ENCODE measurements at places on chromosomes 6 and 20.

- peak; percentile 19 for DNase-seq
Observed at GRCh38 chr20:1212607-1213396, 9.5 kb downstream of the C20orf202 start.

DNA sequence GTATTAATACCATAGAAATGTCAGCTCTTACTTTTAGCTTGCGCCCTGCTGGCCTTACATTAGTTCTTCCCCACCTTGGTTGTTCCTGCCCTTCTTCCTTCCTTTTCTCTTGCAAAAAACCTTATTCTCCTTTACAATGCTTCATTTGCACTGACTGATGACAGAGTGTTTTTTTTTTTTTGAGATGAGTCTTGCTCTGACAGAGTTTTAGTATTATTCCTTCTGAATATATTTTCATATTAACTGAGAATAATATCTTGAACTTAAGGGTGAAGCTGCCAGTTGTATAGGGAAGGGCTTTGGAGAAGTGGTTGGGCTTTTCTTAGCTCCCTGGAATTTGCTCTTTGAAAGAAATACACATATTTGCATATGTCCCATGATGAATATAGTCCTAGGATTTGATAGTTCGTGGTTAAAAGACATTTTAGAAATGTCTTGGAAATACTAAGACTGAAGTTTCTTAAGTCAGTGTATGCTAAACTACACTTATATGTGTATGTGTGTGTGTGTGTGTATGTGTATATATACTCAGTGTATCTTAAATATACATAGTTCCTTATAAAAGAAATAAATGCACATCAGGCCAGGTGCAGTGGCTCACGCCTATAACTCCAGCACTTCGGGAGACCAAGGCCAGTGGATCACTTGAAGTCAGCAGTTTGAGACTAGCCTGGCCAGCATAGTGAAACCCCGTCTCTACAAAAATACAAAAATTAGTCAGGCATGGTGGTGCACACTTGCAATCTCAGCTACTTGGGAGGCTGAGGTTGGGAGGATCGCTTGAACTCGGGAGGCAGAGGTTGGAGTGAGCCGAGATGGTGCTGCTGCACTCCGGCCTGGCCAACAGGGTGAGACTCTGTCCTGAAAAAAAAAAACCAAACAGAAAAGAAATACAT, 216.1 kb upstream of the MYLIP start:
- DNase-seq, result no peak

DNA sequence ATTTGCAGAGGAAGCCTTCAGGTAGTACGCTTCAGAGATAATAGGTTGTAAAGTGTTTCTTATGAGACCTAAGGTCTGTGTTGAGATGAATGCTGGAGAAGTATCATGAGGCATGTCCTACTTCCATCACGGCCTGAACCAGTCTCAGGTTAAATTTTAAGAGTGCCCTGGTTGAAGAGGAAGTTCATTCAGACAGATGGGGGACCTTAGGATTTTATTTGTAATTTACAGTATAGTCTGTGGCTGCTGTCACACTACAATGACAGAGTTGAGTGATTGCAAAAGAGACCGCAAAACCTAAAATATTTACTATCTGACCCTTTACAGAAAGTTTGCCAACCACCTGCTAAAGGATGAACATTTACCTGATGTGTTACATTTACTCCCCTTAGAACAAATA, 70.9 kb downstream of the UST start:
- no peak for DNase-seq

DNA sequence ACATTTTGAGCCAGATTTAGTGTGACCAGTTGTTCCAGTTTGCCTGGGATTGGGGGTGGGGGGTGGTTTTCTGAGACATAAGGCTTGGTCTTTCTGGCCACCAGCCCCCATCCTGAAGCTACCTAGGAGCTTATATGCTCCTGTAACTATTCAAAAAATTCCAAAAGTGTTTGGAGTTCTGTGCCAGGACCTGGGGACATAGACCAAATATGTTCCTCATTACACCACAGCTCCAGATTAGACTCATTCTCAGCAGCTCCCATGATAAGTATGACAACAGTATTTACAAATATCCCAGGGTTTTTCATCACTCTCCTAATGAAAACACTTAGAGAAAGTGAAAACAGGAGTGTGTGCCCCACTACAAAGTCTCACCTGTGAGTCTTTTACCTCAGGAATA, 37.8 kb upstream of the RNF144B start:
- no peak for DNase-seq

DNA sequence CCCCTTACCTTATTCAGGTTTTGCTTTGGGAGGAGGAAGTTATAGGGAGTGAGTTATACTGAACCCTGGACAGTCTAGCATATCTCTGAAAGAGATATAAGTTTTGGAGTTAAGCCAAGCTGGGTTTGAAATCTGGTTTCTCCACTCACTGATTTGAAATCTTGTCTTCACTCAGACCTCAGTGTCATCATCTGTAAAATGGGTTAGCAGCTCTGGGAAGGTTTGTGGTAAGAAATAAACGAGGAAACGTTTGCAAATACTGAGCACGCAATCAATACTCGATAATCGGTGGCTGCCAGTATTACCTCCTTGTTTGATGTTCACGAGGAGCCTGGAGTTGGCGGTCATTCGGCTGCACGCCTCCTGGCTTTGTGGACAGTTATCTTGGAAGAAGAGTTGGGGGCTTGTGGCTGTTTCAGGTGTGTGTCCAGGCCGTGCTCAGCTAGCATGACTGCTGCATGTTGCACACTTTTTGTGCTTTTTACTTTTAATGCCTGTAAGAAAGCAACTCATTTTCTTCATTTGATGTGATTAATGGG, 61.8 kb downstream of the PAX1 start:
- no peak for DNase-seq

- DNase-seq, result no peak
Observed at GRCh38 chr6:44128020-44128917, 915 bp downstream of the TMEM63B start.

GRCh38 chr20:25052255-25053194, 5.4 kb downstream of the ACSS1 start:
- DNase-seq, result no peak

- DNase-seq, result no peak
Observed at GRCh38 chr6:56708810-56709597, 66.3 kb upstream of the DST start.

DNA sequence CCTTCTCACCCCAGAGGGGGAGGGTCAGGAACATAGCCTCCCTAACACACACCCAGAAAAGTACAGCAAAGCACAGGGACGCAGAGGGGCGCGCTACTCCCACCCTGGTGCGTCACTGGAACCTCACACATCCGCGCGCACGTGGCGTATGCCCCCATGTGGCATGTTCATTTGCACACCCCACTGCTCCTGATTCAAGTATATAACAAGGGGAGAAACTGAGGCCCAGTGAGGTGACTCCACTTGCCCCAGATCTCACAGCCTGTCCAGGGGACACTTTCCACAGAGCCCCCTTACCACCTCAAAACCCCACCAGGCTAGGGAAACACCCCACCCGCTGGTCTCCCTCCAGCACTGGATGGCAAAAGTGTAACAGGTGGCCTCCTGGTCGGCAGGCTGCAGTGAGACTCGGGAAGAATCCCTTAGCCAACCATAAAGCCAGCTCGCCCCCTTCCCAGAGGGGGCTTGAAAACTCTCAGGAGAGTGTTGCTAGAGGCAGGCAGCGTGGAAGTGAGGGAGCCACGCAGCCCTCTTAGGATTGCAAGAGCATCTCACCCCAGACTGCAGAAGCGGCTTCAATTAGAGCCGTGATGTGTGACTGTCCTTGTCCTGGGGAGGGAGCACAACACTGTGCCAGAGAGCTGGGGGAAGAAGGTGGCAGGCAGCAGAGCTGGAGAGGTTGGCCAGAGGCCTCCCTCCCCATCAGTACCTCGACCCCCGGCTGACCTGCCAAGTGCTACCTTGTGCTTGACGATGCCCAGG, at the start of gene GRM4:
TSS of gene GRM4 (minus strand) at position 67 of the 762 bp plus-strand sequence. CDS start 12,591 bp downstream, outside the sequence.
- no peak for DNase-seq

DNA sequence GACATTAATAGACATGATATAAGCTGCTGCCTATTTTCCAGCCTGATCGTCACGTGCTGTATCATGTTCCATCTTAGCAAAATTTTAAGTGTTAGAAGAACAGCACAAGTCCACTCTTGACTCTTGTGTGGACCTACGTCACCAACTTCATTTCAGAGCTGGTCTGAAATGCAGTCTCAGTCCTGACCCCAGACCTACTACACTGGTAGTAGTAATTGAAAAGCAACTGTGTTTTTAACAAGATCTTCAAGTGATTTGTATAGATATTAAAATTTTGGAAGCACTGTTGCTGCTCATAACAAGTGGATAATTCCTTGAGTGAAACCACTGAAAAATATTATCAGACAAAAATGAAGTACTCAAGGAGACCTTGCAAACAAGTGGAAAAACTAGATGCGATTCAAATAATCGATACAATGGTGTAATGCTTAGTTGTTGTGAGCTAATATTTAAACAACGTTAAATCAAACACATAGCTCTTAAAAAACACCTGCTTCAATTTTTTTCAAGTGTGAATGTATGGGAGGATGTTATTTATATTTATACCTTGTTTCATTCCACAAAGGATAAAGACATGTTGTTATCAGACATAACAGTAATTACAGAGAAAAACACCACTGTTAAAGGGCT, 110.9 kb upstream of the JAG1 start:
- DNase-seq, result no peak

GRCh38 chr6:121582262-121582661, 146.8 kb downstream of the GJA1 start:
- no peak for DNase-seq

DNA sequence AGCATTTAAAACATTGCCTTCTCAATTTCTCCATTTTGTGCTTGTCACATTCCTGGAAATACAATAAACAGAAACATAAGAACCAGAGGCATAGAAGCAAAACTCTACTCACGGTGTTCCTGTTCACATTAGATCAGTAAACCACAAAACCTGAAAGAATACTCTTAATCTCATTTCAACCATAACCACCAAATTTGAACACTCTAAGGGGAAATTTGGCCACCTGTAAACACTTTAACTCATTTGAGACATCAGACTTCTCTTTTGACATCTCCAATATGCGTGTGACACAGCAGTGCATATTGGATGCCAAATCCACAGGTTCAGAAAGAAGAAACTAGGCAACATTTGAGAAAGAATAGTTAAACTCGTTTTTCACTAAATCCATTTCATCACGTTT, 153.8 kb upstream of the IRAK1BP1 start:
- DNase-seq, result no peak

DNA sequence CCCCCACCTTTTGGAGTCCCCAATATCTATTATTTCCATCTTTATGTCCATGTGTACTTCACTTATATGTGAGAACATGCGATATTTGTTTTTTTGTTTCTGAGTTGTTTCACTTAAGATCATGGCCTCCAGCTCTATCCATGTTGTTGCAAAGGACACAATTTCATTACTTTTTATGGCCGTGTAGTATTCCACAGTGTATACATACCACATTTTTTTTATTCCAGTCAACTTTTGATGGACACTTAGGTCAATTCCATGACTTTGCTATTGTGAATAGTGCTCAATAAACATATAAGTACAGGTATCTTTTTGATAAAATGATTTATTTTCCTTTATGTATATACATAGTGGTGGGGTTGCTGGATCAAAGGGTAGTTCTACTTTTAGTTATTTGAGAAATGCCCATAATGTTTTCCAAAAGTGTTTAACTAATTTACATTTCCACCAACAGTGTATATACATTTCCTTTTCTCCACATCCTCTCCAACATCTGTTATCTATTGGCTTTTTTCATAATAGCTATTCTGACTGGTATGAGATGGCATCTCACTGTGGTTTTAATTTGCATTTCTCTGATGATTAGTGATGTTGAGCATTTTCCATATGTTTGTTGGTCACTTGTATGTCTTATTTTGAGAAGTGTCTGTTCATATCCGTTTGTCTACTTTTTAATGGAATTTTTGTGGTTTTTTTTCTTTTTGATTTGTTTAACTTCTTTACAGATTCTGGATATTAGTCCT, 34.0 kb upstream of the COL10A1 start:
- no peak for DNase-seq

- no peak for DNase-seq
Observed at GRCh38 chr6:12750416-12750815, 33.8 kb downstream of the PHACTR1 start.

- DNase-seq, result no peak
Observed at GRCh38 chr6:129871221-129871620, 10.1 kb upstream of the TMEM244 start.

DNA sequence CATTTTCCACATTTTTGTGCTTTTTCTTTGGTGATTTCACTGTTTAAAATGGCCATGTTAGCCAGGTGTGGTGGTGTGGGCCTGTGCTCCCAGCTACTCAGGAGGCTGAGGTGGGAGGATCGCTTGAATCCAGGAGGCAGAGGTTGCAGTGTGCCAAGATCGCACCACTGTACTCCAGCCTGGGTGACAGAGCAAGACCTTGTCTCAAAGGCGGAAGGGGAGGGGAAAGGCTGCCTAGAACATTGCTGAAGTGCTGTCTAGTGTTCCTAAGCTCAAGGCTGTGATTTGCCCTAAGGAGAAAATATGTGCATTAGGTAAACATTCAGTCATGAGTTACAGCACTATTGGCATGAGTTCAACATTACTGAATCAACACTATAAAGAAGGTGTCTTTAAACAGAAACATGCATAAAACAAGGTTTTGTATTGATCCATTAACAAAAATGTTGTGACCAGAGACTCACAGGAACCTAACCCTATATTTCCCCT, 14.0 kb downstream of the ZC2HC1B start:
- DNase-seq, result no peak

- no peak for DNase-seq
Observed at GRCh38 chr6:41878961-41879405, 16.2 kb downstream of the USP49 start.

DNA sequence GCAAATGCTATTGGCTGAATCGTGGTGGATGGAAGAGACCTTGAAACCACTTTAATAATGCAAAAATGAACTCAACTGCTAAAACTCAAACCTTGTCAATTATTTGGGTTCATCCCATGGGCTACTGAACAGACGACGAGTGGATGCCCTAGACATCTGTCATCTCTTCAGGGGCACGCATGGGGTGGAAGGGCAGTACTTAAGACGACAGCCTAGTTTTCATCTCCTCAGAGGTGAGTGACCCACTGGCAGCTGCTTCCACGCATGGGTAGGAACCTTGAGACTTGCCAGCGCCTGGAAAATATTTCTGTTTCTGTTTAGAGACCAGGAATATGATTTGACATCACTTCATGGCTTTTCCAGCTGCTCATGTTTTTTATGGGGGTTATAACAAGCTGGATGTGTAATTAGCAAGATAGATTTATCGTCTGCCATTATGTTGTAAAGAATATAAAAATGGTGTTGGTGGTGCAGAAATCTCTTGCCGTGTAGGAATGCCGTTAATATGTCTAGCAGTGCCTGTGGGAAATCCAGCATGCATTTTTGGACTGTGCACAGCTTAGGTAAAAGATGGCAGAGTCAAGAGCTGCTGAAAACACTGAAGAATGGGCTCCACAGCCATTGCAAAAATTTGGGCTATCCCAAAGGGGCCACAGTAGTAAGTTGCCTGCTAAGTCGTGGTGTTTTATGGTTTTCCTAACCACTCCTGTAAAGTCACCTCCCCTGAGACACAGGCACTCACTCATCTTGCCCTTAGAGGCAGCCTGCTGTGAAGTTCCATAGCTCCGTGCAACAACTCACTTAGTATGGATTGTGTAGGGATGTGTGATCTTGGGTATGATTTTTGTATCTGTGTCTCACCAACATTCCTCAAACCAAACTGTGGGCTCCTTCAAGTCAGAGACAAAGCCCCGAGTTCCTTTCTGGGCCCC, 203.3 kb downstream of the EYA2 start:
- no peak for DNase-seq
